GM12864 (cell line): ENCODE measurements at places on chromosomes 2 and 18.

DNA sequence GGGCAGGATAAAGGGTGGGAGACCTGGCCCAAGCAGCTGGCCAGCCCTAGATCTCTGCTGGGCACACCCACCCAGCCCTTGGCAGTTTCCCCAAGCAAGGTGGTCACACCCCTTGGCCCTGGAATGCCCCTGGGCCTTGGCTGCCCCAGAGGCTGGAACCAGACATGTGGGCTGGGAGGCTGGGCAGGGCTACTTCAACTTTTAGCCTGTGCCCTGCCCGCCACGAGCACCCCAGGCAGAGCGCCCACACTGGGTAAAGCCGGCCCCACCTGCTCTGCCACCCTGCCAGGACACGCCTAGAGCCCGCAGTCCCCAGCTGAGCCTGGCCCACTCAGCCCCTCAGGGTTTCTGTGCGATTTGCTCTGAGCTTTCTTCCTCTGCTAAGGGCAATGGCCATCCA lies 119.7 kb upstream of the SMAD2 start:
- DNase-seq = no peak

GRCh38 chr18:6566338-6566911 lies 151.7 kb upstream of the L3MBTL4 start:
- no peak for DNase-seq

- no peak for DNase-seq
These were observed 160.3 kb downstream of the L3MBTL4 start for GRCh38 chr18:6254456-6254855.

DNA sequence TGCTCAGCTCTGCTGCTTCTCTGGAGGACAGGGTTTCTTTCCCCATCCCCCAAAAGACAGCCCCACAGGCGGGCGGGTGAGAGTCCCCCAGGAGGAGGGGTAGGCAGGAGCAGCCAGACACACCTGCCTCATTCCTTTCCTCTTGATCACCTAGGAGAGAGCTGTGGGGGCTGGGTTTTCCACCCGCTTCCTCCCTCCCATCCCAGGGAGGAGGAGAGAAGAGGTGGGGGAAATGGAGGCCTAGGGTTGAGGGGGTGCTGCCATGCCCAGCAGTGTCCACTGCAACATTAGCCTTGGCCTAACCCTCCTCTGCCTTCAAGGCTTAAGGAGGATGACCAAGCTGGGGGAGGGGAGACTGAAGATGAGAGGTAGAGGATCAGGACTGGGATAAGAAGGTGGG lies 14.7 kb downstream of the WNT10A start:
- DNase-seq = no peak

GRCh38 chr2:68428746-68429145 lies 38.3 kb downstream of the FBXO48 start:
- DNase-seq = no peak

DNA sequence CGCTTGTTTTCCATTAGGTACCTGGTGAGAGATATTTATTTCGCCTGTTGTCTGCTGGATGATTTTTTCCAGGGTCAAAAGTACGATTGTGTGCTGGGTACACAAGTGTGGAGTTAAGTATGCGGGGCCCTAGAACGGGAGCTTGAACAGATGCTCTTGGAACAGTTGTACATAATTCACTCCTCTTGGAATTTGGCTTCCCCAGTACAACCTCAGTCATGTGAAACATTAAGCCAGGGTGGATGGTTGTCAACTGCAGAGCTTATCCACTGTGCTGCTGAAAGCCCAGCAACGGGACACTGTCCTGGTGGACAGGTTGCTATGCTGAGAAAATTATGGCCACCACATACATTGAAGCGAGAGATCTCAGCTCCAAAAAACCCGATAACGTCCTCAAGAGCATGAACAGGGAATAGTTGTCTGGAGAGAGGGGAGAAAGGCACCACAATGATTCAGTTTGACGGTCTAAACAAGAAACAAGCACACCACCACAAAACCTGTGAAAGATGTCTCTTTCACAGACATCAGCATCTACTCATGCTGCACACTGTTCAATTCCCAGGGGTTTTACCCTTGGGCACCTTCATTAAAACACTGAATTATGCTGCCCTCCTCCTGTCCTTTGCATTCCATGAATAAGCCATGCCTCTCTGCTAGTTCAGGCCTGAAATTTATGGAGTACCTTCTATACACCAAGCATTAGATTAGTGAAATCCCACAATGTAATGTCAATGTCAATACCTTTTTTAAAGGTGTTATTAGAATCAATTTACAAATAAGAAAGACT lies 176.8 kb upstream of the TRIB2 start:
- DNase-seq = no peak

DNA sequence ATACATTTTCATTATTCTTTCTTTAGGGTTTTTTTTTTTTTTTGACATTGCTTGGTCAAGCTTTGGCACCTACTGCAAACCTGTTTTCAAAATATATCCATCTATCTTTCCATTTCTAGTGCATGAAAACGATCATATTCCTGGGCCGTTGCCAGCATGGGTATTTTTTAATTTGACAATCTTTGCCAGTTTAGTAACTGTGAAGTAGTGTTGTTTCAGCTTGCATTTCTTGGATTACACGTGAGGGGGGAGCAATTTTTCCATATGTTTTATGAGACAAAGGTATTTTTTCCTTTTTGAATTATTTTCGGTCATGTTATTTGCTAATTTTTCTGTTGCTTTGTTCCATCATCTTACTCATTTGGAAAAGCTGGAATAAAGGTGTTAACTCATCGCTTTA lies 40.9 kb downstream of the TSHZ1 start:
- DNase-seq = no peak

GRCh38 chr2:222610746-222611145 lies 45.1 kb downstream of the FARSB start:
- no peak for DNase-seq

- no peak for DNase-seq
These were observed 93.4 kb downstream of the AKAIN1 start for GRCh38 chr18:5103693-5104092.

- DNase-seq = no peak
These were observed 95.4 kb upstream of the ZNF532 start for GRCh38 chr18:58769321-58769720.

DNA sequence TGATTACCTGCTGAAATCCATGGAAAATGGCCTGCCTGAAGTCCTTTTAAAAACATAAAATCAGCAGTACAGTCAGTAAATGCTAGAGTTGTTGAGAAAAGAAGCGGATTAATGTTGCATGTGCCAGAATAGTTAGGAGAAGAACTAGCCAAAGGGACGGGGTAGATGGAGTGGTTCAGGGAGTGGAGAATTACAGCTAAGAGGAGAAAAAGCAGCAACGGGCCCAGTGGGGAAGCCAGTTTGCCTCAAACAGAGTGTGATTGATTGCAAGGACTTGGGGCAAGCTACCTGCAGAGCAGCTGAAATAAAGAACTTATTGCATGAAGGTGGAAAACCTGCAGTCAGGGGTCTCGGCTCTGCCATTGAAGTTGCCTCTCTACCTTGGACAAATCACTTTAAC lies 79.1 kb downstream of the NRP2 start:
- no peak for DNase-seq

DNA sequence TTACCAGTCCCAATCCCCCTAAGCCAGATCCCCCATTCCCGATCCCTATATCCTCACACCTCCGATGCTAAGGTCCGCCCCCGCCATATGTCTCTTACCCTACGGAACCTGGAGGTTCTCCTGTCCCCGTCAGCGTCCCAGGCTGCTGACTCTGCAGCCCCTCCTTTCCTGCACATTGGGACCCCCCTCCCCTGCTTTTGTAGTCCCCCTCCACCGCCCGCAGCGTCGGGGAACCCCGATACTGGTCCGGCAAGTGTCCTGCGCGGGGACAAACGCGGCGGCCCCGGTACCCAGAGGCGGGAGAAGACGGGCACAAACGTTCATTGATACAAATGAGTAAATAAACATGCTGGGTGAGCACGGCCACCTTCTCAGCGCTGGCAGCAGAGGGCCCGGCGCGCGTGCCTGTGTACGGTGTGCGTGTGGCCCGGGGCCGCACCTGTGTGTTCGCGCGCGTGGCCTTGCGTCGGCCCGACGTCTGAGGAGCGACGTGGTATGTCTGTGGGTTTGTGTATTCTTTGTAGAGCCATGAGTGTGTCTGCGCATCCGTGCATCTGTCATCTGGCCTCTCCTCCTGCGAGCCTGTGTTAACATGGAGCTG lies 2.0 kb upstream of the CYP26B1 start:
- DNase-seq = no peak

GRCh38 chr2:20177556-20178248 lies 47.2 kb downstream of the SDC1 start:
- DNase-seq = no peak

- DNase-seq = no peak
These were observed 78.2 kb upstream of the GALNT3 start for GRCh38 chr2:165872101-165872791.

GRCh38 chr2:109057686-109058085 lies 68.7 kb upstream of the EDAR start:
- DNase-seq = no peak

DNA sequence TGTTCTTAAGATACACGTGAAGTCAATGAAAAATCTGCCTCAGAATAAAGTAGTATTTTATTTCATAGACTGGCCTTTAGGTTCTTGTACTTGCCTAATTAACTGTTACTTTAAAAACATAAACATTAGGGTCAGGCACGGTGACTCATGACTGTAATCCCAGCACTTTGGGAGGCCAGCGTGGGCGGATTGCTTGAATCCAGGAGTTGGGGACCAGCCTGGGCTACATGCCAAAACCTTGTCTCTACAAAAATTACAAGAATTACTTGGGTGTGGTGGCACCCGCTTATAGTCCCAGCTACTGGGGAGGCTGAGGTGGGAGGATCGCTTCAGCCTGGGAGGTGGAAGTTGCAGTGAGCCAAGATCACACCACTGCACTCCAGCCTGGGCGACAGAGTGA lies 16.0 kb upstream of the SNORC start:
- DNase-seq = no peak

DNA sequence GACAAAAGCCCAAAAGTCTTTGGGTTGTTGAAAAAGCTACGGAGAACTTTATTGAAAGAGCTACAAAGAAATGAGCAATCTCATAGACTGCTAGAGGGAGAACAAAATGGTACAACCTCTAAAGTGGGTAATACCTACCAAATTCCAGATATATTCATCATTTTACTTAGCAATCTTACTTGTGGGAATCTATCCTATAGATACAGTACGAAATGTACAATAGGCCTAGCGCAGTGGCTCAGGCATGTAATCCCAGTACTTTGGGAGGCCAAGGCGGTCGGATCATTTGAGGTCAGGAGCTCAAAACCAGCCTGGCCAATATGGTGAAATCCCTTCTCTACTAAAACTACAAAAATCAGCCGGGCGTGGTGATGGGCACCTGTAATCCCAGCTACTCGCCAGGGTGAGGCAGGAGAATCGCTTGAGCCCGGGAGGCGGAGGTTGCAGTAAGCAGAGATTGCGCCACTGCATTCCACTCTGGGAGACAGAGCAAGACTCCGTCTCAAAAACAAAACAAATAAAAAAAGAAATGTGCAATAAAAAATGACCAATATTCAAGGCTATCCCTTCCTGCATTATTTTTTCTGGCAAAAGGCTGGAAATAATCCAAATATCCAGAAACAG lies 10.1 kb downstream of the EXOC6B start:
- DNase-seq = no peak

DNA sequence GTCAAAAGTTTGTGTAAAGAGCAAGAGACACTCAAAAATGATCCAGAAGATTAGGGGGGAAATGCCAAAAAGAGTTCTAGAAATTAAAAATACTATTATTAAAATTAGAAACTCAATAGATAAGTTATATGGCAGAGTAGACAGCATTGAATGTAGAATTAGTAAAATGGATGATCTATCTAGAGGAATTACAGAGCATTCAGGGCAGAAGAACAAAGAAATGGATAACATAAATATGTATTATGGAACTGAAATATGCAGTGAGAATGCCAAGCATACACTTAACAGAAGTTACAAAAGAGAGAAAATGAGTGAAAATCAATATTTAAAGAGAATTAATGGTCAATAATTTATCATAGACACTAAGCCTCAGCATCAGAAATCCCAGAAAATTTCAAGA lies 33.2 kb upstream of the OR6B3 start:
- DNase-seq = no peak

- DNase-seq = no peak
These were observed 87.9 kb downstream of the ZEB2 start for GRCh38 chr2:144431998-144432397.

- DNase-seq = no peak
These were observed 259.5 kb downstream of the CCDC178 start for GRCh38 chr18:33181016-33181415.

- no peak for DNase-seq
These were observed 61.7 kb upstream of the MYL1 start for GRCh38 chr2:210376694-210377093.

- no peak for DNase-seq
These were observed 11.1 kb upstream of the SKOR2 start for GRCh38 chr18:47262301-47263149.

GRCh38 chr2:239855863-239856587 lies 169.1 kb downstream of the NDUFA10 start:
- no peak for DNase-seq

GRCh38 chr2:85804583-85804982 lies 50.8 kb downstream of the ATOH8 start:
- no peak for DNase-seq

- DNase-seq = no peak
These were observed 245.3 kb downstream of the TFCP2L1 start for GRCh38 chr2:121039679-121040078.

DNA sequence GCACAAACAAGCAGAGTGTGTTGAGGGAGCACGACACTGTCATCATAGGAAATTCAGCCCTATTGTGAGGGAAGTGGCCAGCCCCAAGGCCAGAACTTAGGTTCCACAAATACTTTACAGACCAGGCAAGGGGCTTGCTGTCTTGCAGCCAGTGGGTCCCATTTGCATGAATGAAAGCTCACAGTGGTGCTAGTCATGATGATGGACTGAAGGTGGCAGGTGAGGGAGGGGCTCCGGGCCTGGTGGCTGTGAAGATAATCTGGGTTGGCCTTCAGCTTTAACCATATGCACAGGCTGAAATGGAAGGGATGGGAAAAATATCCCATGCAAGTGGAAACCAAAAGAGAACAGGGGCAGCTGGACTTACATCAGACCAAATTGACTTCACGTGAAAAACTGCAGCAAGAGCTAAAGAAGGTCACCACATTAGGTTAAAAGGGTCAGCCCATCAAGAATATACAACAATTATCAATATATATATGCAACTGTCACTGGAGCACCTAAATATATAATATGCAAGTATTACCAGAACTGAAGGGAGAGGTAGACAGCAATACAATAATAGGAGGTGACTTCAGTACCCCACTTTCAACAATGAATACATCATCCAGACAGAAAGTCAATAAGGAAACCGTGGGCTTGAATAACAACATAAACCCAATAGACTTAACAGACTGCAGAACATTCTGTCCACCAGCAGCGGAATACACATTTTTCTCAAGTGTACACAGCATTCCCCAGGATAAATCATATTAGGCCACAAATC lies 39.6 kb downstream of the DCDC2C start:
- DNase-seq = no peak
